Uterus (tissue), 4 donors: ENCODE measurements at places on chromosomes 12 and 14.

- DNase-seq = no peak
Observed at GRCh38 chr12:95582230-95583058, 31.2 kb upstream of the USP44 start.

DNA sequence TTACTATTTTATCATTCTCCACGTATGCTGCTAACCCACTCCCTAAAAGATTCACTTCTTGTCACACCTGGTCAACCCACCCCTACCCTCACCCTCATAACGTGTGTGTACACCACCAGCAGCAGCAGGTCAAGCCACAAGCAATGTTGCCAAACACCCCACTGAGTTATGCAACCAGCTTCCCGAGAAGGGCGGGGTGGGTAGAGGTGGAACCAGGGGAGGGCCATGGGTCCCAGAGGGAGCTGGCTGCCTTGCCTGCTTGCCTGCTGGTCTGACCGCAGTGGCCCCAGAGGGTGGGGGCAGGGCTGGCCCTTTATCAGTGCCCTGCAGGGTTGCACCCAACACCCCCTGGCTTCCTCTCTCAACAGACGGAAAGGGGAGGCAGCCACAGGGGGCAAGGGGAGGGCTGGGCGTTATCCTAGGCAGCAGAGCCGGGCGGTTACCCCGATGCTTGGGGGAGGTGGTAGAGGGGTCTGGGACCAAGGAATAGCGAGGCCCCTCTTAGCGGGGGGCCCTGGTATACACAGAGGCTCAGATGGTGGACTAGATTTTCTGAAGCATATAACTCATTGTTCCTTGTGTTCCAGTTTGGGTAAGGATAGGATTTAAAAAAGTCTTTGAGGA lies 3.5 kb upstream of the NFE2 start:
- peak; percentile 28 for DNase-seq

DNA sequence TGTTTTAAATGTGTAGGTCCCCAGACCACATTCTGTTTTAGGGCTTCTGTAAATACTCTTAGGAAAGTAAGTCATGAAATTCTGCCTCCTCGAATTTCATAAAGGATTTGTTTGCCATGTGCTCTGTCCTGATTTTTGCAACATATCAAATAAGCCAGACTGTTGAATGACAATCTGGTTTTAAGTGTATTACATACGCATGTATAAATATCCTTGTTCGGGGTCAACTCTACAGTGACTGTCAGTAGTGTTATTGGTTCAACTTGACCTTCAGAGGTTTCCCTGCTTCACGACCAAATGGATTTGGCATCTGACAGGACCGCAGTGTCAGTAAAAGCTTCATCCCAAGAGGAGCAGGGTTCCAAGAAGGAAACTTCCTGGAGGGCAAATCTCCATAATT lies 52.7 kb downstream of the PPM1A start:
- no peak for DNase-seq

DNA sequence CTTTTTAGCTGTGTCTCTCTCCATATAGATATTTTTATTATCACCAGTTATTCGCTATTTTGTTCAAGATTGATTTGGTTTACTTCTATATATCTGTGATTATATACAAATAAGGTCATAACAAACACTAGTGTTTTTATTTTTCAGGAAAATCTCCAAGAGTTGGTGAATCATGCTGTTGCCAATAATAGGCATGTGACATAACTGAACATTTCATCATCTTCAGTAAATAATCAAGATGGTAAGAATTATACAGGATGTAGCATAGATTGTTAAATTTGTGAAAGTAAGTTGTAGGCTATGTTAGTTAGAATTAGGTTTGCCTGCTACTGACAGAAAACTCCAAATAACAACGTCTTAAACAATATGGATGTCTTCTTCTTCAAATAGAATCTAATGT lies 240.9 kb upstream of the PDE3A start:
- DNase-seq = no peak

DNA sequence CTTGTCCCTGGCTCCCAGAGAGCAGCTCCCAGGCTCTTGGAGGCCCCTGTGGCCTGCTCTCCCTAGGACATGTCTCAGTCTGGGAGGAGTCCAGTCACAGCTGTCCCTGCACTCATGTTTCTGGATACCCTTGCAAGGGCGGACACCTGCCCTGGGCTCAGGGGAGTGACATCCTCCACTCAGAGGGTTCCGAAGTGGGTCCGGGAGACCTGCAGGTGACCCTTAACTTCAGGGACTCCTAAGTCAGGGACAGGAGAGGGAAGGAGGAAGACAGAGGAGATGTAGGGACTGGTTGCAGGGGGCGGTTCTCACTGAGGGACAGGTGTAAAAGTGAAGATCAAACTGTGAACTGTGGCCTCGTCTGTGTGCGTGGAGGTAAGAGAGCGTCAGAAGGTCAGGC lies 37.6 kb downstream of the CACNA2D4 start:
- DNase-seq = no peak

DNA sequence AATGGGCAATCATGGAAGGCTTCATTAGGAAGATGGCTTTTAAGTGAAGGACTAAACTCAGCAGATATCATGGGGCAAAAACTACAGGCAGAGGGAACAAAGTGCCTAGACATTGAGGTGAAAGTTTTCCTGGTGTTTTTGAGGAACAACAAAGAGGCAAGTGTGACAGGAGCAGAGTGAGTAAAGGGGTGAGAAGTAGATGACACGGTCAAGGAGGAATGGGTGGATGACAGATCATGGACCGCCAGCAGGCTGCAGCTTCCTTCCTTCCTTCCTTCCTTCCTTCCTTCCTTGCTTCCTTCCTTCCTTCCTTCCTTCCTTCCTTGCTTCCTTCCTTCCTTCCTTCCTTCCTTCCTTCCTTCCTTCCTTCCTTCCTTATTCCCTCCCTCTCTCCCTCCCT lies 108.3 kb downstream of the TRHDE start:
- no peak for DNase-seq

GRCh38 chr12:111846016-111846415 lies 4.0 kb downstream of the MAPKAPK5 start:
- no peak for DNase-seq

DNA sequence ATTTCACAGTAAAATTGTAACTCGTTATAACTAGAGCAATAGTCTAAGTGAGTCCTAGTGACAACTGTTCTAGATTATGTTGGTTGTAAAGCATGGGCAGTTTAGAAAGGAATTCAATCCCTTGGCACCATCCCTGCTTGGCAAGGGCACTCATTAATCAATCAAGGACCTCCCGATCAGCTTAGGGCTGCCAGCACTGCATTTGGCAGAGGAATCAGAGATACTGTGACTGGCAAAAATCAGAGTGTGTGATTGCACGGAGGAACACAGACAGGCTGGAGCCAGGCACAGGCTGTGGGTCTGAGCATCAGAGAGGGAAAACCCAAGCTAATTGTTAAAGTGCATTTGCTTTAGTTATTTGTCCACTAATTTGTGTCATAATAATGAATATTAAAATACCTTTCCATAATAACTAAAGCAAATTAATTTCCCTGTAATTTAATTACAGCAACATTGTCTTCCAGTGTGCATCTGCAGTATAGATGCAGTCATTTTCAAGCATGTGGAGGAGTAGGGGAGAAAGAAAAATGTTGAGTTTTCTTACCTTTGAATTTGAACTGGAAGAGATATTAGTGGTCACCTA lies 3.2 kb upstream of the EGLN3 start:
- no peak for DNase-seq

DNA sequence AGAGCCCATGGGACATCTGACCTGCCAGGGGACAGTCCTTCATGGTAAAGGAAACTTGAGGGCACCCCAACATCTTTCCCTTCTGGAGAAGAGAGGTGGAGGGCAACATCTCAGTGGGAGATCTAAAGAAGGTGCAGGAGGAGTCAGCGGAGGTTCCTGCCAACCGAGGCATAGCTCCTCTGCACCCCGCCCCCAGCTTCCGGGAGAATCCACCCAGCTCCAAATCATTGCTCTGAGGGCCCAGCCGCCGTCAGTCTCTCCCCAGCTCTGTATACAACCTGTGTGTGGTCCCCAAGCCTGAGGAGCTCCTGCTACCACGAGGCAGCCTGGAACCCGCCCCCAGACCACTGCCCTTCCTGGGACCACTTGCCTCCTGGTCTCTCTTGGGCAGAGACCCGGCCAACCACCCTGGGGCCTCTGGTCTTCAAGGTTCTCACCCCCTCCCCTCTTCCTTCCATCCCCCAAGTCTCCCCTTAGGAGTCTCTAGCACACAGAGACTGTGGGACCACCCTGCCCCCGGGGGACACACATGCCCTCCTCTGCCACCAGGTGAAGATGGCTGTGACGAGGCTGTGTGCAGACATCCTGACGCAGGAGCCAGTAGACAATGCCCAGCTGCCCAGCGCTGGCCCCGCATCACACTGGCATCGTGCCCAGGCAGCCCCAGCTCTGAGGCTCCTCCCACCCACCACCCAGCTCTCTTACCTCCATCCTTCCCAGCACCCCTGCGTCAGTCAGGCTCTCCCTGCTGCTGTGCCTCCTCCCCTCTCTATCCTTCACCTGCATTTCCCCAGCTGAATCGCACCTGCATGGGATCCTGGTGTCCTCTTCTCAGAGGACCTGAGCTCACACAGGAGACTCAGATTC lies 13.0 kb upstream of the NUDT14 start:
- DNase-seq = no peak

DNA sequence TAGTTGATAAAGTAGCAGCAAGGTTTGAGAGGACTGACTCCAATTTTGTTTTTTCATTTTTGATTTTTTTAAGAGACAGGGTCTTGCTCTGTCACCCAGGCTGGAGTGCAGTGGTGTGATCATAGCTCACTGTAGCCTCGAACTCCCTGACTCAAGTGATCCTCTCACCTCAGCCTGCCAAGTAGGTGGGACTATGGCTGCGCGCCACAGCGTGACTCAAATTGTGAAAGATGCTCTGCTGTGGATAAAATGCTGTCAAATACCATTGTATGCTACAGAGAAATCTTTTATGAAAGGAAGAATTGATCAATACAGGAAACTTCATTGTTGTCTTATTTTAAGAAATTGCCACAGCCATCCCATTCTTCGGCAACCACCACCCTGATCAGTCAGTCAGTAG lies 48.3 kb downstream of the SCN8A start:
- DNase-seq = no peak

DNA sequence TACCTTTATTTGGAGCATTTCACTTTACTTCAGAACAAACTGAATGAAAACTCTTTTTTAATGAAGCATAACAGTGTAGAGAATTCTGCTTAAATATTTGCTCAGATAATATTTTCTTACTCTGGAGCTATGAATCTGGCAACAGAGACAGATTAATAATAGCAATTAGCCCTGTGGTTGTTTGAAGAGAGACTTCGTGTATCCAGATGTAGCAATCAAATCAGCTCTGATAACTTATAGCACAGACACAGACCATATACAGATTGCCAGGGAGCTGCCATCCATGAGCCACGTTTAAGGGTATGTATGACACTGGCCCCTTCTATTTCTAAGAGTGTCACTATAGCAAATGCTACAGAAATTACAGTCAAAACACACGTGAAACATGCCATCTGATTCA lies 146.6 kb downstream of the EXOC5 start:
- no peak for DNase-seq

- no peak for DNase-seq
Observed at GRCh38 chr14:30221546-30221945, 293.9 kb upstream of the PRKD1 start.

- no peak for DNase-seq
Observed at GRCh38 chr12:51672334-51672733, 81.3 kb downstream of the SCN8A start.

- DNase-seq = no peak
Observed at GRCh38 chr12:117101953-117102799, 3.0 kb upstream of the TESC start.
